ENCODE measurements at places on chromosomes 12 and 14. TPM values are rescaled to one million over a fixed set of nuclear protein-coding genes. Genes with fewer than 3 reads are reported as not detected.

DNA sequence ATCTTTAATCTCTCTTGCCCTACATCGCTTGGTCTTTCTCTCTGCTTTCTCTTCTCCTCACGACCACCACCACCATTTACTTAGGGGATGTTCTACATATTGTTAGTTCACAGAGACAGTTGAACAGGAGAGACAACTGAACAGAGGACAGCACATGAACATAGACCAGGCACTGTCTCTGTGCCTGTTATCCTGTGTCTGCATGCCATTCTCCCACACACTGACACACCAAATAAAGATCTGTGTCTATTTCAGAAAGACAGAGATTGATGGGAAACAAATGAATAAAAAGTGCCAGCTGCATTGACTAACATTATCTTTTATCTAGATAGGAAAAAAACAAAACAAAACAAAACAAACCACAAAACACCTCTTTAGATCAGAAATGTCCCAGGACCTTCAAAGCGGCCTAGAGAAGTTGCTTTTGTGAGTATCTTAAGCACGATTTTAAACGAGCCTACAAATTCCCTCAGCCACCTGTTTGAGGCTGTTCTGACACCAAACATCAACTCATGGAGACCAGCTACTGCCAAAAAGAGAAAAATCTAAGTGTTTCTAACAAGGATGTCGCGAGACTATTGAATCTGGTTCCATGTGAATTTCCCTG is 77.6 kb upstream of the PARP11 start:
- no peaks in the 10 kb centered on the region for H3K27me3 ChIP-seq
- H3K27ac ChIP-seq = no peak overlapping the region
- H3K4me1 ChIP-seq = no peaks in the 10 kb centered on the region
- H3K36me3 ChIP-seq = no peaks in the 10 kb centered on the region

DNA sequence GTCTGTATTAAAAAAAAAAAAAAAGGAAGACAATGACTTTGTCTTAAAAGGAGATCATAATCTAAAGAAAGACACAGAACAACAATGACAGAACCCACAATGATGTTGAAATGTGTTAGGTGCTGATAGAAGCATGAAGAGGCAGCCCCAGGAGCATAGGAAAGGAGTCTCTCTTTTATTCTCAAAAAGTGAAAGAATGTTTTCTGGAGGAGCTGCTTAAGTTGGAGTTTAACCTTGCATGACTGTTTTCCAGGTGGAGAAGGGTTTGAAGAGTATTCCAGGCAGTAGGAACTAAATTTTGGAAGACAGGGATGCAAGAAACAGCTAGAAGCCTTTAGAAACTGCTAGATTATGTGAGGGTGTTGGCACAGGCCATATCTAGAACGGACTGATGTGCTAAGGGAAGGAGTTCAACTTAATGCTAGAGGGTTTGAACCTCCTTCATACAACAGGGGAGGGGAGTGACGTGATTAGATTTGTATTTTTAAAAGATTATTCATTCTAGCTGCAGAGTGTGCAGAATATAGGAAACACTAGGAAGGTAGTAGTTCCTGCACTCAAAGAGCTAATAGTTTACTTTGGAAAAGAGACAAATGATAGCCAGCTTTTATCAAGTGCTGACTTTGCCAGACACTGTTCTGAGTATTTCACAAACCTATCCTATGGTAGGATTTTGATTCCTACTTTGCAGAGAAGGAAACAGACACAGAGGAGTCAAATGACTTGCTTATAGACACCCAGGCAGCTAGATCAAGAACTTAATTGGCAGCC is 4.6 kb upstream of the RPL6 start:
- no peak overlapping the region for H3K27ac ChIP-seq
- H3K27me3 ChIP-seq = no peaks in the 10 kb centered on the region
- no peaks in the 10 kb centered on the region for H3K36me3 ChIP-seq
- H3K4me3 ChIP-seq = no peak overlapping the region

The EPS8 gene
- total RNA-seq = 71.0 TPM

GRCh38 chr12:70732287-70732686 is 95.1 kb upstream of the PTPRB start:
- H3K4me3 ChIP-seq = no peak overlapping the region
- H3K27ac ChIP-seq = no peak overlapping the region
- H3K36me3 ChIP-seq = no peaks in the 10 kb centered on the region
- H3K4me1 ChIP-seq = no peaks in the 10 kb centered on the region
- no peak for DNase-seq
- H3K27me3 ChIP-seq = no peaks in the 10 kb centered on the region

GRCh38 chr14:65336191-65336591 is 76.3 kb upstream of the FUT8 start:
- H3K27ac ChIP-seq = peak overlapping the region; percentile 85
- peak; percentile 35 for DNase-seq
- no peaks in the 10 kb centered on the region for H3K36me3 ChIP-seq
- H3K4me1 ChIP-seq = peaks cover 48% of the 10 kb centered on the region
- H3K4me3 ChIP-seq = no peak overlapping the region
- no peaks in the 10 kb centered on the region for H3K27me3 ChIP-seq

DNA sequence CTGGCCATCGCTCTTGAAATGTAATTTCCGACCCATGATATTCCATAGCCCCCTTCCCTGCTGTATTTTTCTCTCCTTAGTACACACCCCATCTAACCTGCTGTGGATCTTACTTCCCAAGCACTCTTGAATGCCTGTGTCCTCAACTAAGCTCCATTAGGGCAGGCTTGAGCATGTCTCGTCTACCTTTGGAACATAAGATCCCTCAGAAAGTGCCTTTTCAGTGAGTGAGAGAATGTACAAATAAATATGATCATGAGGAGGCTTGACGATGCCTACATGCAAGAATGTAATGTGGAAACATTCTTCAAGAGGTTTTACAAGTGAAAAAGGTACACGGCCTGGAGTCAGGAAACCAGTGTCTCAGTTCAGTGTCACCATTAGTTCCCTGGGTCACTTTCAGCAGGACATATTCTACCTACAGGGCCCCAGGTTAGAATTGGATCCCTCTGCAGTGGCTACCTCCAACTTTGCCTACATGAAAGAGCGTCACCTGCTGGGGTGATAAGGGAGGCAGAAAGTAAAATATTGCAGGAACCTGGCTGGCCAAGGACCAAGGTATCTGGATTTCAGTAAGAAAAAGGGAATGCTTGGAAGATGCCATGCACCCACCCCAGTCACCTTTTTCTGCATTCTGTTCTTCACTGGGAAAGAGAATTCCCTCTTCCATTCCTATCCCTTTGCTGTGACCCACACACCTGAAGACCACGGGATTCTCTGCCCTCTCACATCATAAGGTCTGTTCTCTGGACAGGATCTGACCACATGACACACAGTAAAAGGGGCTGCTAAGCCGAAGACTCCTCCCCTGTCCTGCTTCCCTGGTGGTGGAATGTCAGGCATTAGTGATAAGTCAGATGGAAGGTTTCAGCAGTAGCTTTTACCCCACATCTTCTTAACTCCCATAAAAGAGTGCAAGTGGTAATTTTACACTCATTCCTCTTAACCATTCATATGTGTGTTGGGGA is 24.6 kb upstream of the SERPINA1 start:
- no peak overlapping the region for H3K4me3 ChIP-seq
- no peak for DNase-seq
- peaks cover 8% of the 10 kb centered on the region for H3K4me1 ChIP-seq

DNA sequence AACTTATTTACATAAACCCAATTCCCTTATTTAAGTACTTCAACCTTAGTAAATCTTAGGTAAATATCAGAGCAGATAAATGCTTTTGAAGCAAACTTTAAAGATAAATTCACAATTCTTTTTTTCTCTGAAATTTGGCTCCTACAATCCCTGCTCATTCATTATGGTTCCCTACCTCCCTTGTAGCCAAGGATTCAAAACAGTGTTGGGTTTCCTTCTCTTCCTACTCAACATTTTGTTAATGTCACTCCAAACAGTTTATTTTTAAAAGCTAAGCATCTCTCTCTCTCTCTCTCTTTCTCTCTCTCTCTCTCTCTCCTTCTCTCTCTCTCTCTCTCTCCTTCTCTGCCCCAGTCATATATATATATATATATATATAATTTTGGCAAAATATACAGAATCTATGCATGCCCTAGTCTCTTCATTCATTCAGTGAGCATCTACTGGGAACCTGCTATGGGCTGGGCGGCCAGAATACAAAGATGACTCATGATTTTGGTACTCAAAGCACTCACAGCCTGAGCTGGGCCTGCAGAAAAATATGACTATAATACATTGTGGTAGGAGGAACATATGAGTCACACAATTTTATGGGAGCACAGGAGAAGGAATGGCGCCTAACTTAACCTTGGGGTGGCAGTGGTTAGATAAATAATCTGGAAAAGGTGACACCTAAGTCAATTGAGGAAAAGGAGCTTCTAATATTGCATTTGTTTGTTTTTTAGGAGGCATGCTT is 123.7 kb upstream of the DHRS4 start:
- no peaks in the 10 kb centered on the region for H3K27me3 ChIP-seq
- no peaks in the 10 kb centered on the region for H3K36me3 ChIP-seq
- DNase-seq = peak; percentile 62
- no peak overlapping the region for H3K27ac ChIP-seq
- no peak overlapping the region for H3K4me3 ChIP-seq
- no peaks in the 10 kb centered on the region for H3K4me1 ChIP-seq

GRCh38 chr12:114420944-114421335 is 15.0 kb upstream of the TBX5 start:
- H3K27me3 ChIP-seq = peaks cover 66% of the 10 kb centered on the region
- H3K4me3 ChIP-seq = no peak overlapping the region
- no peaks in the 10 kb centered on the region for H3K4me1 ChIP-seq
- H3K36me3 ChIP-seq = no peaks in the 10 kb centered on the region

DNA sequence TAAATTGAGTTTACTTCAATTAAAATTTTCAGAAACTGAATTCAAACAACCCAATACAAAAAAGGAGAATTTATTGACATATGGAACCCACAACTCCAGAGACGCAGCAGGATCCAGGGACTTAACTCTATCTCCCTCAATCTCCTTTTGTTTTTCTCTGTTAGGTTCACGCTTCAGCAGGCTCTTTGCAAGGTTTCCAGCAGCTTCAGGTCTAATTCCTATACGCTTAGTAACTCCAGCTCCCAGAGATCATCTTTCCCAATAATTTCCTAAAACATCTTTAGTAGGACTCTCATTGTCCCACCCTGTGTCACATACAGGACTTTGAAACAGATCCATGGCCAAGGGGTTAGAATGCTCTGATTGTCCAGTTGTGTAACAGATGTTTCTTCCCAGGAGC is 175.2 kb downstream of the RMST start:
- no peak overlapping the region for H3K27ac ChIP-seq
- H3K4me3 ChIP-seq = no peak overlapping the region

- peaks cover 38% of the 10 kb centered on the region for H3K4me1 ChIP-seq
- H3K4me3 ChIP-seq = no peak overlapping the region
- peak; percentile 77 for DNase-seq
- H3K36me3 ChIP-seq = no peaks in the 10 kb centered on the region
Observed at GRCh38 chr12:14950982-14951746, 10.2 kb downstream of the ARHGDIB start.

DNA sequence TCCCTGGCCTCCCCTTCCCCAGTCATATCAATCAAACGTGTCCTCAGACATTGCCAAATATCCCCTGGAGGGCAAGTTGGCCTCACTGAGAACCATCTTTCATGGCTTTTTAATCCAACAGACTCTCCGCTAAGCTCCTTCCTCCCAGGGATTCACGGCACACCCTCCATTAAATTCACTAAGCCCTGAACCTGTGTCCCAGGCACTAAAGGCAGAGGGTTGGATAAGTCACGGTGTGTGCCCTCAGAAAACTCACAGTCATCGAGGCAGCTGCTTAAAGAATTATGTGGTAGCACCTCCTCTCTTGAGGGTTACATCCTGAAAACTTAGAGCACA is 167.1 kb downstream of the PIWIL1 start:
- no peak overlapping the region for H3K27ac ChIP-seq
- H3K4me3 ChIP-seq = no peak overlapping the region
- DNase-seq = no peak

- no peak for DNase-seq
- no peak overlapping the region for H3K27ac ChIP-seq
- no peak overlapping the region for H3K4me3 ChIP-seq
- no peaks in the 10 kb centered on the region for H3K36me3 ChIP-seq
- no peaks in the 10 kb centered on the region for H3K4me1 ChIP-seq
- no peaks in the 10 kb centered on the region for H3K27me3 ChIP-seq
Observed at GRCh38 chr12:86389949-86390348, 133.8 kb upstream of the MGAT4C start.

Data from hepatocyte (in vitro differentiated cells).